AG09319 (cell line): ENCODE measurements at places on chromosomes 4 and X.
A peak's percentile ranks its signal among the peaks of the same experiment; 100 is the strongest.

- DNase-seq = peak; percentile 34
Measured at GRCh38 chrX:41180194-41180908, 95.1 kb downstream of the USP9X start.

DNA sequence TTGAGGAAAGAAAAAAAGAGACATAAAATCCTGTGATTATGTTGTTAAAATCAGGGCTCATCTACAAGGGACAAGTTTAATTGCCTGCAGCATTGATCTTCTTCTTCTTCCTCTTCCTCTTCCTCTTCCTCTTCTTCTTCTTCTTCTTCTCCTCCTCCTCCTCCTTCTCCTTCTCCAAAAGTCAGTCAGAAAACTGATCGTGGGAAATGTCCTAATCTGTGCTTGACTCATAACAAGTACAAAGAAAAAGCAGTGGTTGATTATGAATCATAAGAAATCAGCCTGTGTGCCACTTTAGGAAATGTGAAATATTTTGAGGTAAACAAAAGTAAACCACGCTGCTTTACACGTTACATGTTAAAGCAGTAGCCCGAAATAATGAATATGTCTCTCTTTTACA, 2.7 kb upstream of the ATP10D start:
- no peak for DNase-seq

GRCh38 chr4:6224735-6225134, 24.4 kb upstream of the JAKMIP1 start:
- no peak for DNase-seq

- DNase-seq = no peak
Measured at GRCh38 chr4:86600007-86600653, 6.0 kb downstream of the PTPN13 start.

DNA sequence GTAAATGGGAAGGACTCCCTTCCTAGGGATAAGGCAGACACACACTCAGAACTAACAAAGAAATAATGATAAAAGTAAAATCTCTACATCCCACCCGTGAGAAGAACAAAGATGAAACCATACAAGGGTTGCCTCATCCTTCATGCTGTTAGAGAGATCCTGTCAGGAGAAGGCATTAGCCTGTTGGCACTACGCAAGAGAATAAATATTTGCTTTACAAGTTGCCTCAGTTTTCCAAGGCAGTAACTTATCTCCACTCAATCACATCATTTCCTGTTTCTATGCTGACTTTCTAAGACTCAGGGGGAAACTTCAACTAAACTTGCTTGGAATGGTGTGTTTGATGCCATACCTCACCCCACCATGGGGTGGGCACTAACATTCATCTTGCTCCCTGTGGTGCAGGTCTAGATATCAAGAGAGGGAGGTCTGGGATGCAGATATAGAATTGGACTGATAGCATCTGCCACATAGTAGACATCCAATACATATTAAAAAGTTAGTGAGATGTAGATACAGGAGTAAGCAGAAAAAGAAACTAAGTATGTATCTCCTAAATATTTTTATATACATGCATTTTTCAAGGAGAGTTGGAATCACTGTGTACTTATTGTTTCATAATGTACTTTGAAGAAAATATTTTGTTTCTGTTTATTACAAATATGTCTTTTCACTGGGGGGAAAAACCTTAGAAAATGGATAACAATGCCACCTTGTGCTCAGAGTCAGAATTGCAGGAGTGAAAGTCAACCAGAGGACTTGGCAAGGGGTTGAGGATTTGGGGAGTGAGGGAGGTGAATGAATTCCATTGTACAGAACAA, 57.2 kb upstream of the BEX4 start:
- DNase-seq = no peak

DNA sequence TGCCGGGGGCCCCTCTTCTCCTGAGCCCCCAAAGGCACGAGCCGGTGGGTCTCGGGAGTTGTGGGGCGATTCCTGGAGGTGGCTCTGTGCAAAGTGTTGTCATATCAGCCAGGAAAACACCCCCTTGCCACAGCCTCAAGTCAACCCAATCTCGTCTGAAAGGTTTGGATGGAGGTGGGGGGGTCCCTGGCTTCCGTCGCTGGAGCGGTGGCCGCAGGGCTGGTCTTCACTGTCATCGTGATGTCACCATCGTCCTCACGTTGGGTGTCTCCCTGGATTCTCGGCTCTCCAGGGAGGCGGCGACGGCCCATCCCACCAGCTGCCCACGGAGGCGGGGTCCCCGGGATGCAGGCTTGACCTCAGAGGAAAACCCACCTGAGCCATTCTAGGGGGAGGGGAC, 38.3 kb upstream of the PPP2R3B start:
- DNase-seq = no peak

DNA sequence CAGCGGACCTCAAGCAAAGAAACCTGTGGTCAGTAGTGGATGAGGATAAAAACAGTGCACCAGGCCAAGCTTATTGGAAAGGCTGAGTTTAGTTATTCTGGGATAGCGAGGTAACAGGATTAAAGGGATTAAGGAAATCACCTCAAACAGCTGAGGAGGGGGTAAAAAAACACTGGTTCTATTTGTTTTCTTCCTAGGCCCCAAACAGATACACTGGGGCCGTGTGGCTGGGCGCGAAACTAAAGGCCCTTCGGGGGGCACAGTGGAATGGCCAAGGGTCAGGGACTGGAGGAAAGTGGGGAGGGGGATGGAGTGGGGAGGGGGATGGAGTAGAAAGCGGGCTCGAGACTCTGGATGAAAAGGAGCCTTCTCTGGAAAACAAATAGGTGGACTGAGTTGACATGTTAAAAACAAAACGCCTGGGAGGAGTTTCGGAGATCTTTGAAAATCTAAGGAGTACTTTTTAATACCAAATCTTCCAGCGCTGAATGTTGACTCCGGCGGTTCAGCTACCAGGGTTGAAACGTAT, 2.9 kb downstream of the SOX3 start:
- DNase-seq = no peak

- no peak for DNase-seq
Measured at GRCh38 chrX:123504630-123505270, 228.1 kb downstream of the THOC2 start.

GRCh38 chr4:168796362-168797106, 213.5 kb downstream of the CBR4 start:
- no peak for DNase-seq

DNA sequence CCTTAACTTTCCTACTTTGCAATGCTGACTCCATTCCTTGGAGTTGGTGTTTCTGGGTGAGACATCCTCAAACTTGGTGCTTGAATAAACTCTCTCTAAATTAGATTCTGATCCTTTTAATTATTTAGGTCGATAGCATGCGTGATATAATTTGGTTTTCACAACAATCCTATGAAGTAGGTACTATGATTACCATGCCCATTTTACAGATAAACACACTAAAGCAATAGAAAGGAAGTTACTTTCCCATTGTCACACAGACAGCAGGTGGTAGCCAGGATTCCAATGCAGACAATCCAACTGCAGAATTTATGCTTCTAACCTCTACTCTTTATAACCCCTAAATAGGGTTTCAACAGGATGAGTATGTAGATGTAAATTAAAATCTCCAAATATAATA, 21.7 kb upstream of the AASDH start:
- DNase-seq = no peak

- no peak for DNase-seq
Measured at GRCh38 chrX:53263597-53264094, 17.7 kb downstream of the IQSEC2 start.

DNA sequence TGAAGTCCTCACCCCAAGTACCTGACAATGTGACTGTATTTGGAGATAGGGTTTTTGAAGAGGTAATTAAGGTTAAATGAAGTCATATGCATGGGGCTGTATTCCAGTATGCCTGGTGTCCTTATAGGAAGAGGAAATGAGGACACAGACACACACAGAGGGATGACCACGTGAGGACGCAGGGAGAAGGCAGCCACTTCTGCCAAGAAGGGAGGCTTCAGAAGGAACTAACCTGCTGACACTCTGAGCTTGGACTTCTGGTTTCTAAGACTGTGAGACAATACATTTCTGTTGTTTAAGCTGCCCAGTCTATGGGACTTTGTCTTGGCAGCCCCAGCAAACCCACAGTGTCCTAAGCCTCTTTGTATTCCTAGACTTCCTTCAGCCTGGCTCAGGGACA, 3.0 kb upstream of the SLC2A9 start:
- DNase-seq = no peak

- DNase-seq = no peak
Measured at GRCh38 chrX:153327561-153327960, 6.0 kb upstream of the PNMA6F start.

DNA sequence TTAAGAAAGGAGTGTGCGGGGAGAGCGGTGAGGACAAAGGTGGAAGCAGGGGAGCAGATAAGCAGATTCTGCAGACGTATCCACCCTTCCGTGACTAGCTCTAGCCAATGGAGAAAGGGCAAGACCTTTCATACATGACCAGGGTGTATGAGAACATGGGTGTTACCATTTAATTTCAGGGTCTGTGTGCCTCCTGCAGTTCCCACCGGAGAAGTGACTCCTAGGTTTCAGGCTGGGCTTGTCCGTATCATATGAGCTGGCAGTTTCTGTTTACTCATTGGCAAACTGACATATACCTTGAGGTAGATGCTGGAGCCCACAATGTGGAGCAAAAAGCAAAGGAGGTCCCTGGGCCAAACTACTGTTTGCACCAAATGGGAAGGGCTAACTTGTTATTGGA, 6.8 kb downstream of the RBM47 start:
- no peak for DNase-seq

GRCh38 chrX:41716767-41717473, 7.1 kb upstream of the GPR82 start:
- DNase-seq = no peak

DNA sequence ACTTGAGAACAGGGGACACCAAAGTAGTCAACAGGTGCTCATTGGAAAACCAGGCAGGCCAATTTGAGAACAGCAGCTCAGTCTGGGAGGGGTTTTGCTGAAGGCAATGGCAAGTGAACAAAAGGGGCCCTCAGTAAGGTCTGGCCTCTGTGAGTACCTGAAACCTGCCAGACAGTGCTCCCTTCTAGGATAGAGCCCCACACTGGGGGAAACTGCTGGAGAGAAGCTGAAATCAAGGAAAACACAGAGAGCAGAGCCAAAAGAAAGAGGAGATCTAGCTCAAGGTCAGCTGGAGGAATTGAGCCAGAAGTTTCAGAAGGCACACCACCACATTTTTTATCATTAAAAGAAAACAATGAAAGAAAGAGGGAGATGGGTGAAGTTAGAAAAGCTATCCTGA, 28.2 kb downstream of the PNMA6E start:
- no peak for DNase-seq

DNA sequence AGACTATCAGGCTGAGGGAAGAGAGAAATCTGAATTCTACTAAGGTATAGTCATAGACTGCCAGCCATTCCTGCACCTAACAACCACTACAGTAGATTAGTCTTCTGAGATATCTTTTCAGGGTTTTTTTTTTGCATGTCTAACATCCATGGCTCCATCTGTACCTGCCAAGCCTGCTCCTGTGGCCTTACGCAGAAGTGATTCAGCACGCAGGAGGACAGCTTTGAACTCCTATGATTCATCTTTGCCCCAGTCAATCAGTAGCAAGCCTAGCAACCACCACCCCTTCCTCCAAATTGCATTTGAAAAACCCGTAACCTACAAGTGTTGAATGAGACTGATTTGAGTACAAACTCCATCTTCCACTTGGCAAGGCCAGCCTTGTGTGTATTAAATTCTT, 520.7 kb upstream of the HS3ST1 start:
- DNase-seq = no peak

GRCh38 chr4:51894059-51894645, 51.2 kb downstream of the DCUN1D4 start:
- no peak for DNase-seq
